ENCODE measurements at places on chromosomes 13 and 19.

GRCh38 chr13:112225429-112226090 lies 150.6 kb upstream of the SPACA7 start:
- DNase-seq, result no peak

- DNase-seq, result no peak
These were observed 9.8 kb upstream of the STK24 start for GRCh38 chr13:98586400-98587345.

GRCh38 chr13:59948686-59949085 lies 215.0 kb downstream of the DIAPH3 start:
- no peak for DNase-seq

GRCh38 chr13:110382830-110383229 lies 75.7 kb downstream of the COL4A2 start:
- DNase-seq, result no peak

DNA sequence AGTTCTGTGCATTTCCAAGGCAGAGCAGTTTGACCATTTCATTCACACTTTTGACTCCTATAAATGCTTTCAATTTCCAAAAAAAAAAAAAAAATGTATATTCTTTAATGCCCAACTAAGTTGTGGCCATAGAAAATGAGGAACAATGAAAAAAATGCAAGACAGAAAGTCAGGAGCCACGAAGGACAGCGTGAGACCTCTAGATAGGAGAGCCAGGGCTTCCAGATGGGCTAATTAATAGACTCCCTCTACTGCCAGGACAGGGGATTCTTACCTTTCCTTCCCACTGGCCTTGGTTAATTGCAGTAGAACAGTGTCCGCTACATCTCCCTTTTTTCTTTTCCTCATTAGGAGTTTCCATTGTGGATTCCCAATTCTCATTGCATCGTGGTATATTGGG lies 8.6 kb downstream of the FPR3 start:
- DNase-seq, result no peak

GRCh38 chr19:16927883-16928282 lies 39.1 kb downstream of the F2RL3 start:
- no peak for DNase-seq

GRCh38 chr13:52879950-52880741 lies 31.7 kb upstream of the PCDH8 start:
- no peak for DNase-seq

DNA sequence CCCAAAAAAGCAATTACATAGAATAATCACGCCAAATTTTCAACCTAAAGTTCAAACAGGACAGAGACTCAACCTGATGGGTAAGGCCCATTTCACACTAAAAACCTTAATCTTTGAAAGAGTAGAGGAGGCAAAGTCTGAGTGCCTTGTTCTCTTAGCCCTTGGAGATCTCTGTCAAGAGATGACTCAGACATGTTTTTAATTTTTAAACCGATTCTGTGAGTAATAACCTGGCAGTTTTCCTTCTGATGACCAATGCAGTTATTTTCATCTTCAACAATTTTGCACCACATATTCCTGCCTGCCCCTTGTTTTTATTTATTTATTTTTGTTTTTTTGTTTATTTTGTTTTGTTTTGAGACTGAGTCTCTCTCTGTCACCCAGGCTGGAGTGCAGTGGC lies 11.5 kb upstream of the TNFSF9 start:
- DNase-seq, result no peak

DNA sequence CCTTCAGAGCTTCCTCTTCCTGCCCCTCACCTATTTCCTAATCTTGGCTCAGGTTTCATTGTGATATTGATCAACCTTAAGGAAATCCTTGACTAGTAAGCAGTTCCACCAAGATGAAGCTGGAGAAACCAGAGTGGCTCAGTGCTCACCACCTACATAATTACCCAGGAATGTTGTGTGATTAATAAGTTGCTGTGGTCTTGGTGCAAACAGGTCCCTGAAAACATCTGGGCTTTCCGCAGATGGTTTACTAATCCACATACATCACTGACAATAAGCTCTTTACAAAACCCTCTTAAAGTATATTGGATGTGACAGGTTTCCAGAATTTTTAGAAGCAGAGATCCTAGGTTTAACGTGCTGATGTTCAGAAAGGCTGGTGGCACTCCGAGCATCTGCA lies 8.6 kb upstream of the SERP2 start:
- no peak for DNase-seq

- no peak for DNase-seq
These were observed 31.1 kb downstream of the RB1 start for GRCh38 chr13:48334534-48335127.

- no peak for DNase-seq
These were observed 4.2 kb downstream of the NALCN start for GRCh38 chr13:101412076-101412475.

- no peak for DNase-seq
These were observed 2.6 kb upstream of the HAUS5 start for GRCh38 chr19:35609851-35610353.

DNA sequence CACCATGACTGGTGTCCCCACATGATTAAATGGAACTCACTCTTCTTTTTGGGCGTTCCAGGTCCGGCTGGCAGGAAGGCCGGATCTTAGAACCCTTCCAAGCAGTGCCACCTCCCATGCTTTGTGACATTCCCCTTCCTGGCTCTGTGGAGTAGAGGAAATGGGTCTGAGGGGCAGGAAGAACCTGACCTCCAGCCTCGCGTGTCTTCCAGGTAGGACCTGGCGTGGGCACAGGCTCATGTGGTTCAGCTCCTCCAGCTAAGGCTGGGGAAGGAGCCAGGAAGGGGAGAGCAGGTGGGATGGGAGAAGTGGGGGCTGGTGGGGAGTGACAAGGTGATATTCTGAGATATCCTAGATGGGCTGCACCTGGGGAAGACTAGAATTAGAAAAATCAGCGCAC lies 2.1 kb downstream of the TMEM255B start:
- no peak for DNase-seq

- DNase-seq, result no peak
These were observed 279.5 kb upstream of the PCDH20 start for GRCh38 chr13:61695147-61695546.

DNA sequence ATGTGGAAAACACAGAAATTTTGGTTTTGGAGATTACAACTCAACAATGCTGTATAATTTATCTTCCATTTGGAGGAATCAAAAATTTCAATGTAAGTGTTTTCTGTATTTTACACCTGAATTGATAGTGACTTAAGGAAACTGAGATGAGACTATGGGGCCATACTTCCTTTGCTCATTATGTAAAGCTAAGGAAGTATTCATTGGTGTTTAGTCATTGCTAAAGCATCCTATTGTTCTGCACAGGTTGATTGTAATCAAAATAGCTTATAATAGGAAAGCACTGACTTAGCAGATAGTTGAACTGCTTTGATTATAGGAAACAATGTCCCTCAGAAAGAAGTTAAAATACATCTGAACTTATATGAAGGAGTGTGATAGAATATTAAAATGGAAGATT lies 244.4 kb upstream of the SLITRK5 start:
- DNase-seq, result no peak

DNA sequence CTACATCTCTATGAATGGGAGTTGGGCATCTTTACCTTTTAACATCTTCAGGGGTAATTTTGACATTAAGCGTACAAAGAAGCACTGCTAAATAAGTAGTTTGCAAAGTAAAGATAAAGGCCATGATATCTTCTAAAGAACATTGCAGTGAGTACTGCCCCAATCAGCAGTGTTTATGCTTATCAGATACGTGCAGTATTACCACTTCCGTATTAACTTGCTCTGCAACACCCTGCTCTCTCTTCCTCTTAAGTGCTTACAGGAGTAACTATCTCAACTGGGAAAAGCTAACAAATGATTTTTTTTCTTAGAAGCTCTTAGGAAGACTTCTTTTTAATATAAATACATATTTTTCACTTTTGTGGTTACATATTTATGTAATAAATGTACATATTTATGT lies 793.7 kb upstream of the SLC10A2 start:
- no peak for DNase-seq

DNA sequence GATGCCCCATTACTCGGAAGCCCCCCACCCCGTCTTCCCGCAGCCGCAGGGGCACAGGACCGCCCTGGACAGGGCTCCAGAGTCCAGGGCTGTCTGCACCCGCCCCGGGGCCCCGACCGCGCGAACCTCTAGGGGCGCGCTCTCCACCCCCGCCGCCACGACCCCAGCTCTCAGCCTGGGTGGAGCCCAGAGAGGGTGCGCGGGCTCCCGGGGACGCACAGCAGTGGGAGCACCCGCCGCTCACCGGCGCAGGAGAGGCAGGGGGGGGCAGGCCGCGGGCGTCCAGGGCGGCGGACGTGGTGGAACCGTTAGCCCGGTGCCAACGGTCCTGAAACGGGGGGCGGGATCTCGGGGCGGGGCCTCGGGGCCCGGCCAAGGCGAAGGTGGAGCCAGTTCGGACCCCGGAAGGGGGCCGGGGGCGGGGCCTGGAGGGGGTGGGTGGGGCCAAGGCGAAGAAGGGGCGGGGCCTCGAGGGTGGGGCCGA lies at the start of gene ATP8B3:
TSS of gene ATP8B3 (minus strand) at position 335 of the 484 bp plus-strand sequence. CDS start 540 bp downstream, outside the sequence.
- no peak for DNase-seq

- no peak for DNase-seq
These were observed 88.1 kb downstream of the TSHZ3 start for GRCh38 chr19:31261019-31261602.

- no peak for DNase-seq
These were observed 102.8 kb downstream of the TEX29 start for GRCh38 chr13:111423168-111423785.

DNA sequence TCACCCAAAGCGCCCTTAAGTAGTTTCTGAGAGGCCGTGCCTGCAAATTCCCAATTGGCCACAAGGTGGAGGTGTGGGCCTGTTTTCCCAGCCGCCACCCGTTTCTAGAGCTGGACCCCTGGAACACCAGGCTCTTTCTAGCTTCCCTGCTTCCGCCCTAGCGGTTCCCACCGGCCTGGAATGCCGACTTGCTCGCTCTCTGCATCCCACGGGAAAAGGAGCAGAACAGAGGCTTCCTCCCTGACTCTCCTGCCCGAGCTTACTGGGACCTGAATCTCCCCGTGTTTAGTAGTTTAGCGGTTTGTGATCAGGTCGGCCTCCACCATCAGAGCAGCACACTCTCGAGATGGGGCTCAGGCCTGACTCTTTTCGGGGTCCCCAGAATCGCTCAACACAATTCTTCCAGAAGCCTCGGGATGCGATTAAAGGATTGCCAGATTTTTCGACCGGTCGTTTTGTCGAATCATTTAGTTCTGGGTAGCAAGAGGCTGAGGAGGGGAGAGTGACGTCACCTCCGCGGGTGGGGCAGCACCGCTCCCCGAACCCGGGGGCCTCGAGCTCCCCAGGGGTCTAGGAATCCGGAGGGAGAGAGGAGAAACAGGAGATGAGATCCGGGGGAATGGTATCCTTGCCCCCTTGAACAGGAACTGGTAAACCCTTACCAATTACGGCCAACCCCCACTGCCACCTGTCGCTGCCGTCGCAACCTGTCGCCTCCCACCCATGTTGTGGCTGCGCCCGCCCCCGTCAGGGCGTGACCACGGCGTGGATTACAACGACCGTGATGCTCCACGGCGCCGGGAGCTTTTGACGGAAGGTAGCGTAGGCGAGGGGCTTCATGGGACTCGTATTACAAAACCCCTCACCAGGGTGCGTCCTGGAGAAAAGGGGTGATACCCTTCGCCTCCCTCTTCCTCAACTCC lies 8.0 kb downstream of the NAPSA start:
- DNase-seq, result no peak

DNA sequence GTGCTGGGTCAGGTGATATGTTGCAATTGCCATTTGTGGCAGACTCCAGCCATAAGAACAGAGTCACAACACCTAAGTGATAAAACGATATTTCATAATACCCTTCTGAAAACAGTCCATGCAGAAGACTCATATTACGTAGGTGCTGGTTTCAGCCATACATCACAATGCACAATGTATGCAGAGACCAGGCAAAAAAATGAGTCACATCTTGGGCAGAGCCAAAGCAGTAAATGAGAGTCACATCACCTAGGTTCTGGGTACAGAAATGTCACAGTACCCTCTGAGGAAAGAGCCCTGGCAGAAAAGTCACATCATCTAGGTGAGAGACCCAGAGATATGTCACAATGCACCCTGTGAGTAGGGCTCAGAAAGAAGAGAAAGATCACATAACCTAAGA lies 125.2 kb upstream of the ZNF91 start:
- no peak for DNase-seq

- no peak for DNase-seq
These were observed 4.4 kb downstream of the KXD1 start for GRCh38 chr19:18562086-18562485.

- DNase-seq, result no peak
These were observed 80.9 kb downstream of the FLT1 start for GRCh38 chr13:28413999-28414398.

DNA sequence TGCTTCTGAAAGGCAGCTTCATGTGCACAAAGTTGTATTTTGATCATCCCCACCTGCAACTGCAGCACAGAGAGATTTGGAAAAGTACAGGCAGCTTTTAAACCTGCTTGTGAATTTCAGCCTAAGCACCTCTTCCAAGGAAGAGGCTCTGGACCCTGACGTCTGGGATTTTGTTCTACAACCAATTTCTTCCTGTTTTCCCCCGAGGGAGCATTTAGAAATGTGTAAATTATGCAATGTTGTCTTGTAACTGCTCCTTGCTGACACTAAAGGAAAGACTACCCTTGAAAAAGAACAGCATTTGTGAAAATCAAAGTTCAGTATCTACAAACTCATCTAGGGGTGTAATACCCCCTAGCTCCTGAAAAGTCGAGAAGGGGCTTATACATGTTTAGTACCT lies 15.4 kb downstream of the MED26 start:
- DNase-seq, result no peak

DNA sequence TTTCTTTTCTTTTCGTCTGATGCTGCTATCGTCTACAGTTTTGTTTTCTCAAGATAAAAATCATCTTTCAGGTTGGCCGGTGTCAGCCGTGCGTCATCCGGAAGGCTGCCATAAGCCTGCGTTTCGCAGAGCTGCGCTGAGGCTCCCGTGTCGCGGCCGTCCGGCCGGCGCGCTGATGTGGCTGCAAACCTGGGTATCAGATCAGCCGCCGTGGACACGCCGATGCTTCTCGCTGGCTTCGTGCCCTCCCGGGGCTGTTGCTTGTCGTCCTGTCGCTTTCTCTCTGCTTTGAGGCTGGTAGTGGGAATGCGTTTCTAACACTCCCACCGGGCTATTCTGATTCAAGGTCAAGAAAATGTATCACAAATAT lies 45.9 kb upstream of the TFDP1 start:
- no peak for DNase-seq
